ENCODE measurements at places on chromosomes 13 and 19.

DNA sequence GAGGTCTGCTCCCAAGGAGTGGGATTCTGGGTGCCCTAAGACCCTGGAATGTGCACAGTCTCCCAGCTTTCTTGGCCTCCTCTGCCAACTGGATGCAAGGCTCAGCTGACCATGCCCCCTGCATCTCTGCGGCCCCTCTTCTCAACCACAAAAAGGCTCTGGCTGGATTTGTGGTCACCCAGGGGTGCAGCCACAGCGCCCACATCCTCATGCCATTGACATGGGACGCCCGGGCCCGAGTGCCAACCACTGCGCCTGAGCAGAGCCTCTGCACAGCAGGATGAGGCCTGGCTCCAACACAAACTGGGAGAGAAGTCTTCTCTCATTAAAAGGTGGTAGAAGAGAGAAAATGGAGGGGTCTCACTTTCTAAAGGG is 103.5 kb downstream of the FOXO1 start:
- DNase-seq = peak; percentile 44

- DNase-seq = no peak
Measured at GRCh38 chr13:95620030-95620824, 24.3 kb downstream of the DZIP1 start.

- no peak for DNase-seq
Measured at GRCh38 chr19:11093689-11094238, 4.5 kb downstream of the LDLR start.

GRCh38 chr13:96617528-96617927 is 376.7 kb downstream of the OXGR1 start:
- DNase-seq = no peak

DNA sequence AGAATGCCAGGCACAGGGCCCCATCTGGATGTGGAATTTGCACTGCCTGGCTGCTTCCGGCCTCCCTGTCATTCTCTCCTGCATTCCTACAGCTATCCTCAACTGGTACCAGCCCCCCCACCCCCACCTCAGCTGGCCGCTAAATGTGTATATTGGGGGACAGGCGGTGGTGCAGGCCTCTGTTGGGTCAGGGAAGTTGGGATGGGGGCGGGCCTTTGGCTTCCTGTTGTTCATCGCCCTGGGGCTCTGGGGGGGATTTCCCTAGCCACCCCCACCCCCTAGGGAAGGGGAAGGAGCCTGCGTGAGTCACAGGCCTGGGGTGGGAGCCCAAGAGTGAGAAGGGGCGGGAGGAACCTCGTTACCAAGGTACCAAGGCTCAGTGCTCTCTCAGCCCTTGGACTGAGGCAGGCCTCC is 10.6 kb downstream of the POU2F2 start:
- DNase-seq = peak; percentile 81

DNA sequence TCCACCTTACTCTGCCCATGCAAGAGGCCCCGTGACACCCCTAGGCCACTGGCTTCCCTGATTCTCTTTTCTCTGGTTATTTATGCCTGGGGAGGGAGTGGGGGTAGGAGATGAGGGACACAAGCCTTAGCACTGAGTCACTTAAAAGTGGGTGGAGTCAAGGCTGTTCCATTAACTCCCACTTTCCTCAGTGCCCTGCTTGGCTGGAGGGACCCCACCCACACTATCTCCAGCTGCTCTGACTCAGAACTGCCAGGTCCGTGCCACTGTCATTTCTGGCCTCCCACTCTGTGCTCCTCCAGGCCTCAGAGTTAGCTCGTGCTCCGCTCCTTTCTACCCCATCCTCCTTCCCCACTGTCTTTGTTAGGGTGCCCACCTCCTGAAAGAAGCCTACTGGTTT is 113.4 kb upstream of the UQCRFS1 start:
- DNase-seq = no peak

GRCh38 chr13:67120872-67121531 is 109.1 kb downstream of the PCDH9 start:
- peak; percentile 84 for DNase-seq
